Pulmonary artery endothelial cell (primary cell): ENCODE measurements at places on chromosomes 12 and 14. TPM values are rescaled to one million over a fixed set of nuclear protein-coding genes. Genes with fewer than 3 reads are reported as not detected.

GRCh38 chr12:11685716-11686115 is 36.2 kb downstream of the ETV6 start:
- no peak for DNase-seq

The INHBE gene
- total RNA-seq, result not detected in 2 replicates

The MED6 gene
- total RNA-seq, result 25.3 and 32.0 TPM in 2 replicates

DNA sequence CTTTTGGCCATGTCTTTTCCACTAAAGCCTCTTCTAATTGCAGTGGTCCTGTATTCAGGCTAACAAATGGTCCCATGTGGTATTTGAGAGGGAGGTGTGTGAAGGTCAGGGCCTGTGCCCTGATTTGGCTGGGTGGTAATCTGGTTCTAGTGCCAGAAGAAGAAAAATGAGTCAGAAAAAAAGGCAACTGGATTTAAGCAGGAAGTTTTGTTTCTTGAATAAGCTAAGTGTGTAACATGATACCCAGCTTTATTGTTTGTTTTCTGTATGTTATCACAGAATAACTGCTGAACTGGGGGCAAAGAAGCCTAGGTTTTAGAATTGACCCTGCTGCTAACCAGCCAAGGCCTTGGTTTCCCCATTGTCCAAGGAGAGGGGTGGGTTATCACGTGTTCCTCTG is 134.0 kb downstream of the ANO6 start:
- DNase-seq, result no peak

GRCh38 chr12:76242813-76243550 is 105.2 kb downstream of the BBS10 start:
- DNase-seq, result no peak

The LHX5 gene
- total RNA-seq, result not detected in 2 replicates

The GPR135 gene
- total RNA-seq, result 0.66 and 0.99 TPM in 2 replicates

DNA sequence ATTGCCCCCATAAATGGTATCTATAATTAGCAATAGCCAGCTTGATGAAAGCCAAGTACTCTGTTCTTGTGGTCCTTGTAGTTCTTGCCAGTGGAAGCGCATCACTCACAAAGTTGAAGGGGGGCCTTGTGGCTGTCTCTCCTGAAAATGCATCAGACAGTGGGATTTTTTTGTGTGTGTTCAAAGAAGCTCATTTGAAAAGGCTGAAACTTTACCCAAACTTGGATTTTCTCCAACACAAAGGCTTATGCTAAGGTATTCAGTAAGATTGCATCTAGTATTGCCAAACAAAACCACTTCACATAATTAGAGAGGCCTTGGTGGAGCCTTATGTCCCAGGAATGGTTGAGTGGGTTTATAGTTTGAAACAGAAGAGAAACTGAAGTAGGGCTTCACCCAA is 216.7 kb upstream of the TMTC1 start:
- DNase-seq, result no peak

The HEBP1 gene
- 18.5 and 24.9 TPM in 2 replicates for total RNA-seq

DNA sequence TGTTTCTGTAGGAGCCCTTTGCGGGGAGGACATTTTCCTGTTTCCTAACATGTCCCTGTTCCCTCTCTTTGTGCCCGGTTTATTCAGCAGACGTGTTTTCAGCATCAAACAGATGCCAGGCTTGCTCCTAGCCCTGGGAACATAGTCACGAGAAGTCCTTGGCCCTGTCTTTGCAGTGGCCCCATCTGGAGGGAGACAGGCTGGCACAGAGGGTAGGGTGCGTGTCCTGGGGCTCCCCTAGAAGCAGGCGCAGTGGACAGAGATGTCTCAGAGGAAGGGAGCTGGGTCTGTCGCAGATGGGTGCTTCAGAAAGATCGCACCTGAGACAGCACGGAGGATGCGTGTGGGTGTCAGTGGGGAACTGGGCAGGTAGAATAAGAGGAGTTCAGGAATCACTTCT is 75.0 kb upstream of the DYNC1H1 start:
- no peak for DNase-seq

GRCh38 chr14:98137131-98138025 is 1134.6 kb downstream of the BCL11B start:
- no peak for DNase-seq

DNA sequence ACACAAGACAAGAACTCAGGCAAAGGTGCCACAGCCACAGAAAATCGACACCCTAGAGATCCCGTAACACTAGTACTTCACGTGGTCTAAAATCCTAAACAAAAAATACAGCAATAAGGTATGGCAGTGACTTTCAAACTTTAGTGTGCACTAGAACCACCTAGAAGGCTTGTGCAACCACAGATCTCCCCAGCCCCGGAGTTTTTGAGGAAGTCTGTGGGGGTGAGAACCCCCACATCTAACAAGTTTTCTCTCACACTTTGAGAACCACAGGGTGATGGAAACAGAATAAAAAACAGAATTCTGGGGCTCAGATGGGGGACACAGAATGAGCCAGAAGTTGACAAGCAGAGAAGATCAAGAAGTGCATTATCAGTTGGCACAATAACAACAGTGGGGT is 254.0 kb downstream of the ANO6 start:
- DNase-seq, result no peak

- DNase-seq, result no peak
These were observed 33.6 kb downstream of the CTSG start for GRCh38 chr14:24542346-24542936.

- DNase-seq, result no peak
These were observed 94.3 kb downstream of the OTX2 start for GRCh38 chr14:56715938-56716337.

- DNase-seq, result no peak
These were observed 392.2 kb downstream of the SEC23A start for GRCh38 chr14:38710881-38711280.

DNA sequence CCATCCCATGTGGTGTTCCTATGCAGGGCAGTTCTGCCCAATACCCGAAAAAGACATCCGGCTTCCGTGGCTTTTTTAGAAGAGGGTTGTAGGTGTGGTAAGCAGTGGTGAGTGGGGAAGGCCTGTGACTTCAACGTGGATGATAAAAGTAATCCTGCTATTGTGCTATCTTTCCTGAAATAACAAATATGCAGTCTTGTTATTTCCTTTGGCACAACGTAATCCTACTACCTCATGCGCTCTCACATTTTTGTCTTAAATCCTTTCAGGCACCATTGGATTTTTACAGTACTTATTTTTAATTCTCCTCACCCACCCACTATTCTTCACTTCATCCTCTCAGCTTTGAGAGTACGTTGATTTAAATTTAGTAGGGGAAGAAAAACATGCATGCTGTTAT is 96.8 kb downstream of the IPO8 start:
- peak; percentile 66 for DNase-seq

The PMEL gene
- 0.33 and 0.42 TPM in 2 replicates for total RNA-seq

DNA sequence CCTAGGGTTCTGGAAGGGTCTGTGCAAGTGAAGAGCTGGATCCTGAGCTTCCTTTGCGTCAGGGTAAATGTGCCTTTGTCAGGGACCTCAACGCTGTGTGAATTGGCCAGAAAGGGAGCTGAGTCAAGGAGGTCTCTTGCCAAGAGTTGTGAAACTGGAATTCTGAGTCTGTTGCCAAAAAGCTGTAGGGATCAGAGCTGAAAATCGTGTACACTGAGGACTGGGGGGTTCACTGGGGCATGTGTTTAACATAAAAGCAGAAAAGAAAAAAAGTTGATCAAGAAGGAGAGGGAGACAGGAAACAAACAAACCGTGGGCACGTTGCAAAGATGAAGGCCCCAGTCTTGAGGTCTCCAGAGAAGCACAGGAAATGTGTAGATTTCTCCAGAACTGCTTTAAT is 1081.5 kb downstream of the VRK1 start:
- DNase-seq, result no peak

The ESPL1 gene
- 6.7 and 14.6 TPM in 2 replicates for total RNA-seq

- DNase-seq, result no peak
These were observed 20.2 kb downstream of the KRT8 start for GRCh38 chr12:52884526-52885293.

The SGPP1 gene
- 13.7 and 14.7 TPM in 2 replicates for total RNA-seq

The ITGA7 gene
- 0.04 and 0.20 TPM in 2 replicates for total RNA-seq

The TEX22 gene
- 0.13 and 0.14 TPM in 2 replicates for total RNA-seq

DNA sequence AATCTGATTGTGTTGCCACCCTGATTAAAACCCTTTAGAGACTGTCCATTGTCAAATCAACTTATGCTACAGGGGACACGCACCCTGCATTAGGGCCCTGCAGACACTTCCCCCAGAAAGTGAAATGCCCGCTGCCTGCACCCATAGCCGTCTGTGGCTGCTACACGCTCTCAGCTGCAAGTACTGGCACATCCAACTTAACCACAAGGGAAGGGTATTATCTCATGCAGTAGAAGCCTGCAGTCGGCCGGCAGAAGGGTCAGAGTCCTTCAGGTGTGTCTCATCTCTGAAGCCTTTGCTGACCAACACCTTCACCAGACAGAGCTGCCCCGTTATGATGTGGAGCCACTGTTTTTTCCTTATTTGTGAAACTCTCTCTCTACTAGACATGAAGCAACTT is 20.8 kb downstream of the CFAP251 start:
- no peak for DNase-seq

DNA sequence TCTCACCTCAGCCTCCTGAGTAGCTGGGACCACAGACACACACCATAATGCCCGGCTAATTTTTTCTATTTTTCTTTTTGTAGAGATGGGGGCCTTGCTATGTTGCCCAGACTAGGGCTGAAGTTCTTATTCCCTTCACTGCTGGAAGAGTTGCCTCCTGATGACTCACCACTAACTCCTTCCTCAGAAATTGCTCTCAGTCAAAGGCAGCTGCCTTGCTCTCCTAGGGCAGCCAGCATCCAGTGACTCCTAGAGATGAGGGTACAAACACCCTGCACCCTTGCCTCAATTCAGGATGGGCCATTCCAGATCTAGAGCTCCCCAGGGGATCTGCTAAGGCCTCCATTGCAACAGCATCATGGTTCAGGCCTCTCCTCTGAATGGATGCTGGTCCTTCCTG is 54.0 kb upstream of the RASSF8 start:
- DNase-seq, result no peak
